ENCODE measurements at places on chromosomes 5 and 9. TPM values are rescaled to one million over a fixed set of nuclear protein-coding genes. Genes with fewer than 3 reads are reported as not detected.

The PCDHGA11 gene
- 2.5 TPM for total RNA-seq

The SPINK6 gene
- not detected for total RNA-seq

- H3K27ac ChIP-seq = no peak overlapping the region
- no peaks in the 10 kb centered on the region for H3K27me3 ChIP-seq
- peaks cover 9% of the 10 kb centered on the region for H3K4me1 ChIP-seq
- H3K4me3 ChIP-seq = no peak overlapping the region
- no peaks in the 10 kb centered on the region for H3K36me3 ChIP-seq
- peak; percentile 52 for DNase-seq
Observed at GRCh38 chr9:134659688-134660131, 18.1 kb downstream of the COL5A1 start.

GRCh38 chr9:105051897-105052296 is 123.9 kb upstream of the ABCA1 start:
- no peak overlapping the region for H3K4me3 ChIP-seq
- H3K4me1 ChIP-seq = peaks cover 26% of the 10 kb centered on the region
- H3K36me3 ChIP-seq = no peaks in the 10 kb centered on the region
- no peak overlapping the region for H3K27ac ChIP-seq

DNA sequence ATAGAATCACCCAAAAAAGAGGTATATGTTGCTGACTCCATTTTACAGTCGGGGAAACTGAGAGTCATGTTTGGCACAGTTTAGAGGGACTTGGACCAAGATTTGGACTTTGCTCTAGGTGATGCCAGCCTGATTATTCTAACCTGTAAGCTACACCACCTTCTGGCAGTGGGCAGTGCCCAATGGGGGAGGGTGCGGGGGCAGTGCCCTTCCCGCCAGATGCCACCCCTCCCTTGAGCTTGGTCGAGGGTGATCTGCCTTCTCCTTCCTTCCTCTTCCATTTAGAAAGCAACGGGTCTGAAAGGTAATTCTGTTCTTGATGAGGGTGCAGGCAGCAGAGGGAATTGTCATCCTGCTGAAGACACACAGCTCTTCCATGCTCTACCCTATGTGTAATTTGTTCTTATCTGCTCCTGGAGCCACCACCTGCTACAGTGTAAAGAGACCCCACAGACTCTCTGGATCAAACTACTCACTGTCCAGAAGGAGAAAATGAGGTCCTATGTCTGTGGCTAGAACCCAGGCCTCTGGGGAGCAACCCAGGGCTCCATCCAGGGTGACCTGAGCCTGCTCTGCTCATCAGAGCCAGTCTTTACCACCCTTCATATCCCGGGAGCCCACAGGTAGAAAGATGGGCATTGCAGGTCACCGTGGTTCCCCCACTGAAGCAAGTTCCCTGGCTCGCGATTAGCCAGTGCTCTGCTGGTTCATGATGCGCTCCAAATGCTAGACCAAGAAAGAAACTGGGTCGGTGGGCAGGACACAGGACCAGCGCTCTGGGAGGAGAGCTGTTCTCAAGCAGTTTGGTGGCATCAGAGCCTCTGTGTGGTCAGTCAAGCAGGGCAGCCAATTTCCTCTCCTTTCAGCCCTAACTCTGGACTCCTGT is 156.2 kb downstream of the RGS3 start:
- peaks cover 83% of the 10 kb centered on the region for H3K4me1 ChIP-seq
- peak; percentile 71 for DNase-seq
- no peak overlapping the region for H3K4me3 ChIP-seq
- H3K27ac ChIP-seq = peak overlapping the region; percentile 76

DNA sequence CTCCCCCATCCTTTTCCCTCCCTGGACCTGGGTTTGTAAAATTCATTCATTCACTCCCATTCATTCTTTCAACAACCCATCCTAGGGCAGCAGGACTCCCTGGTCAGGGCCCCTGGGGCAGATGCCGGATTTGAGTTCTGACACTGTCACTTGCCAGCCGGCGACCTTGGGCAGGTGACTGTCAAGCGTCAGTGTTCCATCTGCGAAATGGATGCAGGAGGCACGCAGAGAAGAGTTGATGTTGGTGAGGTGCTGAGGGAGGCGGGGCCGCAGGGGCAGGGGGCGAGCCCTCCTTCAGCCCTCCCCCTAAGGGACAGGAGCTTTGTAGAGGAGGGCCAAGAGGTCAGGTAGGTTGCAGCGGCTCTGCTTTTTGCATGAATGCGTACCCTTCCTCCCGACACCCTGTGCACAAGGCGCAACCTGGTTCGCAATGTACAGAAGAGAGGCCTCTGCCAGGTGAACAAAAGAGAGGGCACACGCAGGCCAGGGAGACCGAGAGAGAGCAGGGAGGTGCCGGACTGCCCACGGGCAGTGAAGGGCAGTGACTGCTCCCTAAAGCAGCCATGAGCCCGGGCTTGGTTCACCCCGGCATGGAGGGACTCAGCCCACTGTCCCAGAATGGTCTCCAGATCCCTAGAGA is 128.1 kb downstream of the BARX1 start:
- peaks cover 20% of the 10 kb centered on the region for H3K4me1 ChIP-seq
- no peak overlapping the region for H3K27ac ChIP-seq
- DNase-seq = no peak

DNA sequence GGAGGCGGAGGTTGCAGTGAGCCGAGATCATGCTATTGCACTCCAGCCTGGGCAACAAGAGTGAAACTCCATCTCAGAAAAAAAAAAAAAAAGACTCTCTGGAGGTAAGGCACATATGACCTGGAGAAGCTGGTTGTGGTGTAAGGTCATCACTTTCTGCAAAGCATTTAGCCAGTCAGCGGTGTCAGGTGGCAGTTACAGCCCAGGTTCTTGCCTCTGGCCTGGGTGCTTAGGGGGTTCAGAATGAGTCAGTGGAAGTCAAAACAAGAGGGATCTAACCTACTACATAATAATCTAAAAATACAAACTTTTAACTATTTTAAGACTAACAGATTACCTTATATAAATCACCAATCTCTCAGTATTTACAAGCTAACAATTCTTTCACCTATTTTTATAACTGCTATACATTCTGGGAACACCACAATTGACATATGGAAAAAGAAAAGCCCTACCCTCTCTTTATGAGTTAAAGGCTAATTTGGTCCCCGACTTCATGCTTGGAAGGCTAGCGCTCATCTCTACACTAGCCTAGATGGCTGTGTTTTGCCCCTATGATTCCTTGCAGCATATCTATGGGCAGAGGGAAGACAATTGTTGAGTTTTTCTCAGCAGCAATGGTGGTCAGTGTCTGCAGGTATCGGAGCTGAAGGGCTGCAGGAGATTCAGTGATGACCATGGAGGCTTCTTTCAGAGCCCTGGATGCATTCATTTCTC is 29.2 kb downstream of the STOM start:
- peaks cover 62% of the 10 kb centered on the region for H3K36me3 ChIP-seq
- H3K27me3 ChIP-seq = no peaks in the 10 kb centered on the region
- DNase-seq = no peak
- H3K4me1 ChIP-seq = no peaks in the 10 kb centered on the region

DNA sequence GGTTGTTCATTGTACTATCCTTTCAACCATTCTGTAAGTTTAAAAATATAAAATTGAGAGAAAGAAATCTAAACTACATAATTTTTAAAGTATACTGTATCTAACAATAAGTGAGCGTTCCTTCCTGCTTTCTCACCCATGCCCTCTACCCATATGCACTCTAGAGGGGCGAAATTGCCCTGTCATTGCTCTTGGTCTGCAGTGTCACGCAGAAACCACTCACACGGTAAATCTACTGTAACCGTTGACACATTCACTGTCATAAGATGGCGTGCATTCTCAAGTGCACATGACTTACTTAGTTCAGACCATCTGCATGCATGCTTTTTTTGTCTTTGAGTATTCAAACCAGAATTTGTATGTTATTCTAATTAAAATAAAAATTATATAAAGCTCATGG is 55.7 kb upstream of the NIPBL start:
- H3K4me1 ChIP-seq = no peaks in the 10 kb centered on the region
- no peaks in the 10 kb centered on the region for H3K36me3 ChIP-seq
- no peaks in the 10 kb centered on the region for H3K27me3 ChIP-seq
- no peak overlapping the region for H3K4me3 ChIP-seq
- H3K27ac ChIP-seq = no peak overlapping the region
- DNase-seq = no peak

DNA sequence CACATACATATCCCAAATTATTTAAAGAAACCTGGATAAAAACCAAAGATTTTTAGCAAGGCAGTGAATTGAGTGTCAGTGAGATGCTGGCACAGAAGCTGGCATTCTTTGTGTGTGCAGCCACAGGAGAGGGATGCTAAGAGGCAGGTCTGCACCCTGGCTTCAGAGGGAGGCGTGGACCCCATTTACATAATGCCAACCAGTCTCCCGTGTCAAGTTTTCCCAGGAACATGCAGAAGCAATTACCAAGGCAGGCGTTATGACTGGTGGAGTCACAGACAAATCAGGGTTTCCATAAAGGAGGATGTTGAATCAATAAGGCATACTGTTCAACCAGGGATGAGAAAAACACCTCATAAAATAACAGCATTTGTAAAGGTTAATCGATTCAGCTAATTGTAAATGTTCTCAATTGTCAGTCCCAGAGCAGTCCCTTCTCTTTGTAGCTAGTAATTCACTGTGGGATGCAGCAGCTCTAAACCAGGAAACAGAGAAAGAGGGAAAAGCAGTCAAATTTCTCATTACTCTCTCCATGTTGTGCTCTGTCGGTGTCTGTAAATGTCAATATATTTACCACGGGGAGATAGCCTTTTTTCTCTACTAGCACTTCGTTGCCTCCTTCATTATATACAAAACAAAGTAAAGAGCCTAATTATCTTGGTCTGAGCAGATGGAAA is 452.4 kb upstream of the GRAMD2B start:
- H3K27ac ChIP-seq = no peak overlapping the region
- DNase-seq = no peak
- no peaks in the 10 kb centered on the region for H3K36me3 ChIP-seq
- no peaks in the 10 kb centered on the region for H3K4me1 ChIP-seq
- no peaks in the 10 kb centered on the region for H3K27me3 ChIP-seq
- no peak overlapping the region for H3K4me3 ChIP-seq

DNA sequence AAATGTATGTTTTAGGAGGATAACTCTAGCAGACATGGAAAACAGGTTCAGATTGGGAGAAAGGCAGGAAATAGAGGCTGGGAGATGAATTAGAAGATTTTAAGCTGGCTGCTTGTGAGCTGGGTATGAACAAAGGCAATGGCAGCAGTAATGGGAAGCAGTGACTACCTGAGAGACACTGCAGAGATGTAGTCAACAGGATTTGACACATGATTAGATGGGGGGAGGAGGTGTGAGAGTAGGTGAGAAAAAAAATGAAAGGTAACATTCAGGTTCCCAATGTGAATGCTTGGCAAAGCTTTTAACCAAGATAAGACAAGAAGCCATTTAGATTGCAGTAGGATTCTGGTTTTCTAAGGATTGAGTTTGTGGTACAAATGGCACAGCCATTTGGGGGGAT is 22.8 kb upstream of the IFNE start:
- no peak for DNase-seq
- H3K27ac ChIP-seq = no peak overlapping the region
- H3K36me3 ChIP-seq = no peaks in the 10 kb centered on the region
- peaks cover 5% of the 10 kb centered on the region for H3K4me1 ChIP-seq
- H3K4me3 ChIP-seq = no peak overlapping the region
- H3K27me3 ChIP-seq = no peaks in the 10 kb centered on the region

GRCh38 chr5:38527475-38527874 is 29.0 kb downstream of the LIFR start:
- peaks cover 44% of the 10 kb centered on the region for H3K36me3 ChIP-seq
- H3K27me3 ChIP-seq = peaks cover 8% of the 10 kb centered on the region
- DNase-seq = no peak
- H3K4me1 ChIP-seq = no peaks in the 10 kb centered on the region

- no peak for DNase-seq
- no peak overlapping the region for H3K4me3 ChIP-seq
- peak overlapping the region; percentile 78 for H3K27ac ChIP-seq
- H3K27me3 ChIP-seq = no peaks in the 10 kb centered on the region
- H3K36me3 ChIP-seq = no peaks in the 10 kb centered on the region
Observed at GRCh38 chr9:89536145-89536574, 38.2 kb upstream of the SEMA4D start.

DNA sequence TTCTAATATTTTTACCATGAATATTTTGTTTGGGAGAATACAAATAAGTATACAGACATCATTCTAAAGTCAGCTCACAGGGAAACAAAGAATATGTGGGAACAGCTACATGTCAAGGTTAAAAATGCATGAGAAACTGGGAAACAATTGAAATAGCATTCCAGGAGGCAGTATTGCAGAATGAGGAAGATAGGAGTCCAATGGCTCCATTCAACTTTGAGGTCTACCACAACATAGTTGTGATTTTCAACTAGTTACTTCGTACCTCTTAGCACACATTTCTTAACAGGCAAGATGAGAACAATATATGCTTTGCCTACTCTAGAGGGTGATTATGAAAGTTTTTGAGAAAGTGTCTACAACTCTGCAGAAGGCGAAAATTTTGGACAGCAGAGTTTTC is 35.2 kb upstream of the CAST start:
- DNase-seq = no peak

DNA sequence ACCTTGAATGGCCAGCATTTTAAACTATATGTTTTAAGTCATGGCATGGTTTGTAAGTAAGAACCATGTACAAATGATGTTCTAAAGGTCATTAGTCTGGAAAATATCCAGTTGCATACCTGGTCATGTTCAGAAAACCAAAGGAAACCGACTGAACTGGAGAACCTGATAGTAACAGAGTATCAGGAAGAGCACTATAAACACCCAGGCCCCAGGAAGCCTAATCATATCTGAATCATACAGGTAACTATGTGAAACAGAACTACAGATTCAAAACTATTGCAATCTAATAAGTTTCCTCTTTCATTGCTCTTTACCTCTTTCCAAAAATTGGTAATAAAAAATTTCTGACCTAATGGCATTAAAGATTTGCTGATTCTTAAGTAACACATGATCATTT is 500.3 kb downstream of the ARHGEF28 start:
- H3K36me3 ChIP-seq = no peaks in the 10 kb centered on the region
- H3K27ac ChIP-seq = no peak overlapping the region
- no peak overlapping the region for H3K4me3 ChIP-seq
- H3K27me3 ChIP-seq = no peaks in the 10 kb centered on the region

GRCh38 chr9:136807281-136808074 is at the start of gene RABL6:
RABL6 (plus strand) TSS chr9:136807948; CDS start chr9:136808197, 249 bp downstream.
- no peaks in the 10 kb centered on the region for H3K36me3 ChIP-seq
- H3K27me3 ChIP-seq = peaks cover under 1% of the 10 kb centered on the region
- H3K4me3 ChIP-seq = peak within 1 kb of the TSS; percentile 92
- DNase-seq = peak; percentile 94

GRCh38 chr5:3596261-3596825 is 711 bp downstream of the IRX1 start:
- no peak for DNase-seq
- H3K4me1 ChIP-seq = no peaks in the 10 kb centered on the region
- H3K27me3 ChIP-seq = peaks cover 98% of the 10 kb centered on the region

- no peak for DNase-seq
- no peak overlapping the region for H3K27ac ChIP-seq
- no peaks in the 10 kb centered on the region for H3K27me3 ChIP-seq
- H3K36me3 ChIP-seq = no peaks in the 10 kb centered on the region
Observed at GRCh38 chr9:37746448-37747270, 6.9 kb upstream of the TRMT10B start.

GRCh38 chr5:118791926-118792734 is 196.2 kb downstream of the DTWD2 start:
- H3K4me1 ChIP-seq = peaks cover 6% of the 10 kb centered on the region
- H3K27me3 ChIP-seq = no peaks in the 10 kb centered on the region
- no peak overlapping the region for H3K27ac ChIP-seq
- H3K36me3 ChIP-seq = no peaks in the 10 kb centered on the region
- peak overlapping the region; percentile 17 for H3K4me3 ChIP-seq
